ENCODE measurements at places on chromosomes 13 and 19. TPM values are rescaled to one million over a fixed set of nuclear protein-coding genes. Genes with fewer than 3 reads are reported as not detected.

TBXA2R gene
- 0.45 TPM for total RNA-seq

PPP1R37 gene
- 19.5 TPM for total RNA-seq

GPR12 gene
- 25.2 TPM for total RNA-seq

ODAD3 gene
- 0.82 TPM for total RNA-seq

HSPB6 gene
- total RNA-seq, result not detected

PDE4C gene
- total RNA-seq, result 1.4 TPM

ECSIT gene
- total RNA-seq, result 27.0 TPM

TPRX1 gene
- not detected for total RNA-seq

VAV1 gene
- 1.8 TPM for total RNA-seq

ACP7 gene
- not detected for total RNA-seq

GSX1 gene
- total RNA-seq, result 0.36 TPM

ZNF575 gene
- total RNA-seq, result 0.27 TPM

KCNJ14 gene
- 1.6 TPM for total RNA-seq

GPR183 gene
- 1.1 TPM for total RNA-seq

NALCN gene
- 28.7 TPM for total RNA-seq

PTH2 gene
- not detected for total RNA-seq

NLRP11 gene
- total RNA-seq, result 0.27 TPM

GNA15 gene
- total RNA-seq, result 0.73 TPM

KLK12 gene
- not detected for total RNA-seq

ZNF223 gene
- 10.8 TPM for total RNA-seq

ICAM4 gene
- total RNA-seq, result not detected

IRS2 gene
- 8.3 TPM for total RNA-seq

SIGLECL1 gene
- not detected for total RNA-seq

F10 gene
- 0.91 TPM for total RNA-seq

DACT3 gene
- total RNA-seq, result 6.6 TPM

PDE4A gene
- 3.3 TPM for total RNA-seq

CRB3 gene
- total RNA-seq, result 4.3 TPM

ZNF726 gene
- 16.0 TPM for total RNA-seq

COL5A3 gene
- 0.73 TPM for total RNA-seq

NRTN gene
- not detected for total RNA-seq

LILRA1 gene
- total RNA-seq, result 0.09 TPM

MCOLN1 gene
- total RNA-seq, result 9.6 TPM

SBK3 gene
- total RNA-seq, result not detected

SULT2A1 gene
- total RNA-seq, result not detected

LRRC4B gene
- 70.5 TPM for total RNA-seq

LHB gene
- not detected for total RNA-seq

LIM2 gene
- not detected for total RNA-seq

UBE2L5 gene
- 0.64 TPM for total RNA-seq

PRR20C gene
- not detected for total RNA-seq

VWA8 gene
- total RNA-seq, result 38.5 TPM

SIAH3 gene
- total RNA-seq, result 18.0 TPM

TMEM38A gene
- total RNA-seq, result 11.3 TPM

VSTM1 gene
- total RNA-seq, result not detected

LRRC63 gene
- 1.7 TPM for total RNA-seq

ZNF709 gene
- total RNA-seq, result 20.0 TPM

FXYD1 gene
- 1.5 TPM for total RNA-seq

MZF1 gene
- 20.5 TPM for total RNA-seq

PCSK4 gene
- 3.6 TPM for total RNA-seq

DMKN gene
- total RNA-seq, result 4.2 TPM

IQCN gene
- total RNA-seq, result 2.9 TPM

CEACAM16 gene
- total RNA-seq, result not detected

ZNF221 gene
- total RNA-seq, result 28.4 TPM

GAMT gene
- 10.3 TPM for total RNA-seq

NKG7 gene
- 0.45 TPM for total RNA-seq

Measured in cerebellum (tissue), 4 donors.